ENCODE measurements at places on chromosomes 3 and 15. TPM values are rescaled to one million over a fixed set of nuclear protein-coding genes. Genes with fewer than 3 reads are reported as not detected.

GRCh38 chr3:18559331-18559842, 134.2 kb upstream of the SATB1 start:
- H3K27me3 ChIP-seq, result no peaks in the 10 kb centered on the region
- peak overlapping the region; percentile 39 for H3K4me3 ChIP-seq
- H3K36me3 ChIP-seq, result peaks cover 7% of the 10 kb centered on the region
- peaks cover 66% of the 10 kb centered on the region for H3K4me1 ChIP-seq
- DNase-seq, result peak; percentile 47
- peak overlapping the region; percentile 88 for H3K27ac ChIP-seq

GRCh38 chr3:34067536-34068051, 269.2 kb downstream of the PDCD6IP start:
- no peaks in the 10 kb centered on the region for H3K4me1 ChIP-seq
- H3K27me3 ChIP-seq, result no peaks in the 10 kb centered on the region
- DNase-seq, result no peak
- H3K36me3 ChIP-seq, result no peaks in the 10 kb centered on the region
- no peak overlapping the region for H3K27ac ChIP-seq

- no peaks in the 10 kb centered on the region for H3K36me3 ChIP-seq
- no peak overlapping the region for H3K4me3 ChIP-seq
- no peak overlapping the region for H3K27ac ChIP-seq
- no peak for DNase-seq
Measured at GRCh38 chr15:40354408-40355171, 3.4 kb upstream of the DISP2 start.

DNA sequence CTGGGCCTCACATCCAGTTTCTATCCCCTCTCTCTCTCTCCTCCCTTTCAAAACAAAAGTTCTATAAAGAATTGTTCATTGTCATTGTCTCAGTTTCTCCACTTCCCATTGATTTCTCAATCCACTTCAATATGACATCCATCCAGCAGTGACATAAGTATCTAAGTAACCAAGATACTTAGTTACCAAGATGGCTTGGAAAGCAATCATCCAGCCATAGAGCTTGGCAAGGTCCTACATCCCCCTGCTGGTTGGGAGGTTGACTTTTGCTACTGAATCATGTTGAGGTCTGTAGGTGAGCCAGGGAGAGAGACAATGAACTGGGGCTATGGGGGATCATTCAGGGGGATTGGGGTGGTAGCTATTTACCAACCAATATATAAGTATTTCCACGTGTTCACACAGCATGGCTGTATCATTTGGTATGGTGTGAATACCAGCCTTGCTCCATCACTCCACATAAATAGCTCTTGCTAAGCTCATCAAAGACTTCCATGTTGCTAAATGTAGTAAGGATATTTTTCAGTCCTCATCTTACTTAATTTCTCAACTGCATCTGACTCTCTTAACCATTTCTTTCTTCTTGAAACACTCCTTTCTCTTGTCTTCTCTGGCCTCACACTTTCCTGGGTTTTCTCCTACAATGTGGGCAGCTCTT, 58.8 kb upstream of the NTRK3 start:
- H3K4me3 ChIP-seq, result no peak overlapping the region
- no peak overlapping the region for H3K27ac ChIP-seq
- DNase-seq, result no peak
- H3K36me3 ChIP-seq, result no peaks in the 10 kb centered on the region
- H3K27me3 ChIP-seq, result peaks cover 14% of the 10 kb centered on the region
- H3K4me1 ChIP-seq, result no peaks in the 10 kb centered on the region

GRCh38 chr3:140011611-140012277, 76.8 kb downstream of the CLSTN2 start:
- H3K36me3 ChIP-seq, result no peaks in the 10 kb centered on the region
- H3K4me1 ChIP-seq, result no peaks in the 10 kb centered on the region
- no peak for DNase-seq
- H3K27me3 ChIP-seq, result peaks cover 17% of the 10 kb centered on the region
- H3K27ac ChIP-seq, result no peak overlapping the region

DNA sequence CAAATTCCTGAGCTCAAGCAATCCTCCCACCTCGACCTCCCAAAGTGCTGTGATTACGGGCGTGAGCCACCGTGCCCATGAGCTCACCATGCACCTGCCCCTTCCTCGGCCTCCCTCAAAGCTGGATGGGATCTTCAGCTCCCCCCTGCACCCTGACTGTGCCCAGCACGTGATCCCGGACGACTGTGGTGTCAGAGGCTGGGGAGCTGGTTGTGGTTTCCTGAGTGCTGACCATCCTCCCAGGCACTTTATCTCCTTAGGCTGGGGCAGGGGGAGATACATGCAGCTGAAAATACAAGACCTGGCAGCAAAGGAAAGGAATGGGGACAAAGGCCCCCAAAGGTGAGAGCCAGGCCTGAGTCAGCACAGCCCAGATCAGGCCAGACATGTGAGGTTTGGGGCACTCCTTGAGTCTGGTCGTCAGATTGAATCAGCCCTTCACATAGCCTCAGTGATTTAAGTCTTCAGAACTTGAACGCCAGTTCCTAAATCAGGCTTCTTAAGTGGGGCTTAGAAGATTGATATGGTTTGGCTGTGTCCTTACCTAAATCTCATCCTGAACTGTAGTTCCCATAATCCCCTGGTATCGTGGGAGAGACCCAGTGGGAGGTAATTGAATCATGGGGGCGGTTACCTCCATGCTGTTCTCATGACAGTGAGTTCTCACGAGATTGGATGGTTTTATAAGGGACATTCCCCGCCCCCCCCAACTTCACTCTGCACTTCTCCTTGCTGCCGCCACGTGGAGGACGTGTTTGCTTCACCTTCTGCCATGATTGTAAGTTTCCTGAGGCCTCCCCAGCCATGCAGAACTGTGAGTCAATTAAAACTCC, 35.8 kb downstream of the PRKCD start:
- peak; percentile 67 for DNase-seq
- no peaks in the 10 kb centered on the region for H3K27me3 ChIP-seq
- peaks cover 3% of the 10 kb centered on the region for H3K4me1 ChIP-seq
- H3K36me3 ChIP-seq, result no peaks in the 10 kb centered on the region
- peak overlapping the region; percentile 11 for H3K4me3 ChIP-seq

- H3K36me3 ChIP-seq, result peaks cover 23% of the 10 kb centered on the region
- no peaks in the 10 kb centered on the region for H3K27me3 ChIP-seq
- H3K4me3 ChIP-seq, result no peak overlapping the region
- no peak for DNase-seq
- H3K27ac ChIP-seq, result peak overlapping the region; percentile 87
Measured at GRCh38 chr3:16523778-16524177, 10.3 kb upstream of the RFTN1 start.

- no peak overlapping the region for H3K27ac ChIP-seq
- H3K4me1 ChIP-seq, result peaks cover 8% of the 10 kb centered on the region
- H3K36me3 ChIP-seq, result no peaks in the 10 kb centered on the region
- H3K4me3 ChIP-seq, result no peak overlapping the region
- no peak for DNase-seq
Measured at GRCh38 chr3:100230710-100231109, 30.1 kb upstream of the TBC1D23 start.

DNA sequence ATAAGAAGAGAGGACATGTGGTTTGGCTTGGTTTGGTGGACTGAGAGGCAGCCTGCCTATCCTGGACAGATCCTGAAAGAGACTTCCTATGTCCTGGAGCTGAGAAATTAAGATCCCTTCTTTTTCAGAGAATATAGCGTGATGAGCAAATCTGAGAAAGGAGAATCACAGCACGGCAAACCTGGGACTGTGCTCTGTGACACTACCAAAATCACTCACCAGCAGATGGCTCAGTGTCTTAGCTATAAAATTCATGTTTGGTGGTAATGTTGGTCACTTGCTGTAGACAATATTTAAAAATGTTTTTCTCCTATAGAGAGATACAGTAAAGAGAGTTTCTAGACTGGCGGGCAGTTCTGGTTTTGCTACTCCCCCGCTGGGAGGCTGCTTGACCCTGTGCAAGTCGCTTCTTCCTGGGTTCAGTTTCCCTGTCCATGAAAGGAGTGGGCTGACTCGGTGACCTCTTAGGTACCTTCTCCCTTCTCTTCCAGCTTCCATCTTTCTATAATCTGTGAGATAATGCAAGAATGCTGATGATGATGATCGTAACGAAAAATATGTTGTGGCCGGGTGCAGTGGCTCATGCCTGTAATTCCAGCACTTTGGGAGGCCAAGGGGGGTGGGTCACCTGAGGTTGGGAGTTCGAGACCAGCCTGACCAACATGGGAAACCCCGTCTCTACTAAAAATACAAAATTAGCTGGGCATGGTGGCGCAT, 7.6 kb upstream of the HES1 start:
- DNase-seq, result no peak
- H3K27ac ChIP-seq, result no peak overlapping the region
- no peak overlapping the region for H3K4me3 ChIP-seq
- peaks cover 13% of the 10 kb centered on the region for H3K4me1 ChIP-seq
- peaks cover 19% of the 10 kb centered on the region for H3K27me3 ChIP-seq

DNA sequence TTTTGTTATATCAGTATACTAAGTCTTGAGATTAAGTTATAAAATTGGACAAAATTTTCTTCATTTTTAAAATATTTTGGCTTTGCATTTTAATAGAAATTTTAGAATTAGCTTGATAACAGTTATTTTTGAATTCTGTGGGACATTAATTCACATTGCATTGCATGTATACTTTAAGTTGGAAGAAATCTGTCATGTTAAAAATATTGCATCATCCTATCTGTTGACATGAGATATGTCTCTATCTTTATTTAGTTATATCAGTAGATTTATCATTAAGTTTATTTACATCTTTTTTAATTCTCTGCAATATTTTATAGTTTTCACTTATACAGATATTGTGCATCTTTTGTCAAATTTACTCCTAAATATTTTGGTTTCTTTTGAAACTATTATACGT, 904.6 kb upstream of the NR2F2 start:
- no peaks in the 10 kb centered on the region for H3K4me1 ChIP-seq
- no peak overlapping the region for H3K4me3 ChIP-seq
- H3K36me3 ChIP-seq, result no peaks in the 10 kb centered on the region
- no peak for DNase-seq
- no peaks in the 10 kb centered on the region for H3K27me3 ChIP-seq

DNA sequence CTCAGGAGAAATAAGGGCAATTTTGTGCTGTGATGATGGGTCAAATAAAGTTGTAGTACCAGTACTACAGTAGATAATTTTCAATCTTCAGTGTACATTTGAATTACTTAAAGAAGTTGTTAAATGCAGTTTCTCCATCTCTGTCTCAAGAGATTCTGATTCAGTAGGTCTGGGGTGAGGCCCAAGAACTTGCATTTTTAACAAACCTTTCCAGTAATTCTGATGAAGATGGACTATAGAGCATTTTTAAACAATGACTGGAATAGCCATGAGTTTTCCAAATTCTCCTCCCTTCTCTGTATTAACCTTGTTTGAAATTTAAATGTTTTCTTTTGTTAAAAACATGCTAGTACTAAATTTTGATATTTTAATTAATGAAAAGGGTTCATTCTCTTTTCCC, 127.0 kb upstream of the CD96 start:
- no peak overlapping the region for H3K4me3 ChIP-seq
- no peak overlapping the region for H3K27ac ChIP-seq
- DNase-seq, result no peak
- peaks cover 4% of the 10 kb centered on the region for H3K27me3 ChIP-seq
- H3K4me1 ChIP-seq, result peaks cover 3% of the 10 kb centered on the region

DNA sequence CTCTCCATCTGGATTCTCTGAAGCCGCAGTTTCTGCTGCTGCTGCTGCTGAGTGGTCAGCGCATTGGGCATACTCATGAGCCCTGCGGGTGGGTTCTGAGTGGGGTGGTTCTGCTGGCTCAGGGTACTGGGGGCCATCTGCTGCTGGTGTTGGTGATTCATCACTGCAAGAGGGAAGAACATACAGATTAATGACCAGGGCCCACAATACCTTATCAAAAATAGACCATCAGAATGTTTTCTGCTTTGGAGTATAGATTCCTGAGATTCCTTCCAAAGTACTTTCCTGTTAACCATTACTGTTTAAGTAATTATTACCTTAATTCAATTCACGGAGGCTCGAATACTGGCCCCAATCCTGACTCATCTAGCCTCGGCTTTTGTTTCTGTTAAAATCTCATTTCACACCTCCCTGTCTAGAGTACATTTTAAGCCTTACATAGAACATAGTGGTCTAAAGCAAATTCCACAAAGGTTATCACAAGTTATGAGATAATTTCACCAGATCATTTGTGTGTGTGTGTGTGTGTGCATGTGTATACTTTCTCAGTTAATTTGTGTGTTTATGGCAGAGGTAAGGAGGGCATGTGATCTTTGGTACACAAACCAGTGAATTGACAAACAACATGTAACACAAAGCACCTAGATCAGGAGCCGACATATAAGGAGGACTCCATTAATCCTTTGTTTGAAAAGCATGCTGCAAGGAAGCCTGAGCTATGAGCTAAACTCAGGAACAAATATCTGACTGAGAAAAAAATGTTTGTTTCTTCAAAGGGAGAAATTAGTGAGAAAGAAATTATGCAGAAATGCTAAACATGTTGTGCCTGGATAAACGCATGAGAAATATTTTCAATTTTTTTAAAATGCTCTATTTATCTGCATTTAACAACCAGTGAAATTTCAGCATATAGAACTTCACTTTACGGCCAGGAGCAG, 68.1 kb downstream of the TM4SF4 start:
- H3K27ac ChIP-seq, result no peak overlapping the region
- H3K4me1 ChIP-seq, result no peaks in the 10 kb centered on the region
- H3K27me3 ChIP-seq, result peaks cover 17% of the 10 kb centered on the region
- H3K36me3 ChIP-seq, result no peaks in the 10 kb centered on the region

DNA sequence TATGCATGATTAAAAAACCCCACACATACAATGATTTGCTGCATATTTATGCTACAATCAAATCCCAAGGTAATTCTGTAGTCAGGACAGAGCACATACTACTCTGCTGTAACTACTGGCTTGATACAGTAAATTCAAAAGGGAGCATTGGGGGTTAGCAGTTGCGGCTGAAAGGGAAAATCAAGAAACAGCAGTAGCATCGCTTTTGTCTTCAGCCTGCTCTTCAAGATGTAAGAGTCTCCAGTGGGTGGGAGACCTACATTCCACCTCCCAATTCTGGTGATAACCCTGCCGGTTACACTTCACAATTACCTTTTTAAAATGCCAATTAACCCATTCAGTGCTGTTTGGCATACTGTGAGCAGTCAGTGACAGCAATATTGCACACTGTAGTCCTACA, 259.4 kb downstream of the NR2F2 start:
- no peak overlapping the region for H3K4me3 ChIP-seq
- peaks cover 32% of the 10 kb centered on the region for H3K27me3 ChIP-seq
- H3K27ac ChIP-seq, result no peak overlapping the region
- no peaks in the 10 kb centered on the region for H3K36me3 ChIP-seq
- H3K4me1 ChIP-seq, result no peaks in the 10 kb centered on the region

DNA sequence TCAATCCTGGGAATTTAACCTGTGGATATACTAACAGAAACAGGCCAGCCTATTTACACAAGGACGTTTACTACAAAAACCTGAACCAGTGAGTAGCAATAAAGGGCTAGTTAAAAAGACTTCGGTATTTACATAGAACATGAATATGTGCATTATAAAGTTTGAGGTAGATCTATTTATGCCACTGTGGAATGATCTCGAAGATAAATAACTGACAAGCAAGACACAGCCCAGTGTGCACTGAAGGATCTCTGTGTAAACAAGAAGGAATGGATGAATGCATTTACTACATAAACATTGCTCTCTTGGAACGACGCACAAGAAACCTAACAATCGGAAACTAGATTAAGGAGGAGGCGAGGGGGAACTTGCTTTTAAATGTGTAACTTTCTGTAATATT, 132.0 kb upstream of the NSMCE3 start:
- no peaks in the 10 kb centered on the region for H3K36me3 ChIP-seq
- peaks cover 15% of the 10 kb centered on the region for H3K27me3 ChIP-seq
- no peak for DNase-seq

ZNF621 gene
- total RNA-seq, result 16.4 TPM

GOLGA6L7 gene
- not detected for total RNA-seq

LYSMD2 gene
- total RNA-seq, result 14.5 TPM

ZNF501 gene
- 2.7 TPM for total RNA-seq

AQR gene
- 31.3 TPM for total RNA-seq

IREB2 gene
- total RNA-seq, result 47.6 TPM
